ENCODE measurements at places on chromosomes 2 and 18. TPM values are rescaled to one million over a fixed set of nuclear protein-coding genes. Genes with fewer than 3 reads are reported as not detected.

DNA sequence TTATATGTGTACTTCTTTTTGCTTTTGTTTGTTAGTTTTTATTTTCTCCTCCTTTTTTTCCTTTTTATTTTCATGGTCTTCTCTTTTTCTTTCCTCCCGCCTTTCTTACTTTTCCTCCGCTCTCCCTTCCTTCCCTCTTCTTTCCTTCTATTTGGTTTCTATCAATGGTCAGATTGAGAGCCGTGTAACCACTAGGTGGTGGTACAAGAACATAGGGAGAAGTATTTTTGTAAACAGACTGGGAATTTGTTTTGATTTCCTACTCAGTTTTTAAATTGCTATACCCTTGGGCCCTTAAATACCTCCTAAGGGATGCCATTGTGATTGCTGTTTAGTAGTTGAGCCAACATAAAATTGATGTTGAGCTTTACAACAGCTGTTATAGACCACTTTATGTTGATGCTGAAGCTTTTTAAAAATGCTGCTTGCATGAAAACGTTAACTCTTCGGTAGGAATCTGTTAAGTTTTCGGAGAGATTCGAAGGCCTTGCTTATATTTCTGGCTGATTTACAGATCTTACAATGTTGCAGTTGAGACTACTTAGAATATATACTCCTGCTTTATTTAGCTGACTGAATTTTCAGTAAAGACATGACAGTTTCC is 124.2 kb downstream of the UBE2E3 start:
- no peak for DNase-seq

GRCh38 chr18:52001106-52001505 is 338.9 kb upstream of the DCC start:
- no peak for DNase-seq

Gene CYBRD1
- total RNA-seq, result 1.8 TPM

DNA sequence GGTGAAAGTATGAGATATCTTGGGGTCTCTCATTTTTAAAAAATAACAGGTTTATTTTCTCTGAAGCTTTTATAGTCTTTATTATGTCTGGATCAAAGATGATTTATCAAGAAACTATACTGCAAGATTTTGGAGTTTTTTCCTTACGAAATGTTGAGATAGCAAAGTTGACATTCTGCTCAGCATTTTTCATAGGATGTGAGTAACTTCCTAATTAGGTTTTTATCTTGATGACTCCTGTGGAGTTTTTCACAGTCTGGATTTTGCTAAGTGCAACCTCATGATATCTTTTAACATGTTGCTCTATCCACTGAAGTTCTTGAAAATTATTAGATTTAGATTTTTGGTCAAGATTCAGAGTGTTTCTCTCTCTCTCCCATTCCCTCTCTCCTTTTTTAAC is 17.8 kb downstream of the TCF7L1 start:
- no peak for DNase-seq

DNA sequence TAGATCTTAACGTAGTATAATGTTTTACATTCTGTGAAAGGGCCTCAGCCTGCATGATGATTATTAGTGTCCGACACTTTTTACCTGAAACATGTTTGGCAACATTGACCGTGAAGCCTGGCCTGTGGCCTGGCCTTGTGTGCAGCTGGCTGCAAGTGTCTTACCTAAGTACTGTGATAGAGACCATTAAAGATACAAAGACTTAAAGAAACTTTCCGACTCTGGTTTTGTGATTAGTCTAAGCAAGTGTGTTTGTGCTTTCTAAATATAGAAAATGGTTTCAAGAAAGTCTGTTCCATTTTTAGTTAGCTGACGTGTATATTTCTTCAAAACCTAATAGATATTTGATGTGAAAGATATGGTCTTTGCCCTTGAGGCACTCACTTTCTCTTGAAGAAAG is 601.8 kb downstream of the LRP1B start:
- DNase-seq, result no peak

Gene MYCN
- total RNA-seq, result 1.5 TPM

DNA sequence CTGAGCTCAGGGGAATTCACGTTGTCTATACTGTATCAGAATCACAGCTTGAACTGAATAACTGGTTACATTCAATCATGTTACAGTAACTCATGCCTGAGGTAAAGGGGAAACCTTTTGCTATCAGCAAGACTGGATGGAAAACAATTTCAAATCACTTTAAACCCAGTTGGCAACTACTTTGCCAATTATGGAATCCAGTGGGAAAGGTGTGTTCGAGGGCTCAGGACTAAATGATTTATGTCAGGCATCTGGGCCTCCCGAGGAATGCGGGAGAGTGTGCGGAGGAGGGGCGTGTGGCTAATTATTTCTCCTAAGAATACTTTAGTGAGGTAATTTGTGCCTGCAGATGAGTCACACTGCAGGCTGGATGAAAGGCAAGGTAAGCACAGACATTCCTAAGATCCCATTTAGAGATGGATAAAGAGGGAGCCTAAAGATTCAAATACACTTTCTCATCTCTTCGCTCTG is 100.1 kb downstream of the HRH4 start:
- no peak for DNase-seq

DNA sequence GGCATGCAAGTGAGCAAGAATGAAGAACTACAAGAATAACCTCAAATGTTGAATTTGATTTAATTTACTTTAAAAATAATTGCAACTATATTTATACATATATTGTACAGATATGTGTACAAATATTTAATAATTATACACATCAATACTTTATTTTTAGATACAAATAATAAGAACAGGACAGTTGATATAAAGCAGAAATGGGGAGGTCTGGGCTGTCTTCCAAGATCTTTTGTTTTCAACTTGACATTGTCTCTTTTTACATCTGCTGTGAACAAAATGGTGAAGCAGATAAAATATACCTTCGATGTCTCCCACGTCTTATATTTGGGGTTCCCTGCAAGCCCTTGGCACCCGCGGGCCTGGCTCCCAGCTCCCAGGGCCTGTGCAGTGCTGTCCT is 231.3 kb upstream of the RBBP8 start:
- no peak for DNase-seq

DNA sequence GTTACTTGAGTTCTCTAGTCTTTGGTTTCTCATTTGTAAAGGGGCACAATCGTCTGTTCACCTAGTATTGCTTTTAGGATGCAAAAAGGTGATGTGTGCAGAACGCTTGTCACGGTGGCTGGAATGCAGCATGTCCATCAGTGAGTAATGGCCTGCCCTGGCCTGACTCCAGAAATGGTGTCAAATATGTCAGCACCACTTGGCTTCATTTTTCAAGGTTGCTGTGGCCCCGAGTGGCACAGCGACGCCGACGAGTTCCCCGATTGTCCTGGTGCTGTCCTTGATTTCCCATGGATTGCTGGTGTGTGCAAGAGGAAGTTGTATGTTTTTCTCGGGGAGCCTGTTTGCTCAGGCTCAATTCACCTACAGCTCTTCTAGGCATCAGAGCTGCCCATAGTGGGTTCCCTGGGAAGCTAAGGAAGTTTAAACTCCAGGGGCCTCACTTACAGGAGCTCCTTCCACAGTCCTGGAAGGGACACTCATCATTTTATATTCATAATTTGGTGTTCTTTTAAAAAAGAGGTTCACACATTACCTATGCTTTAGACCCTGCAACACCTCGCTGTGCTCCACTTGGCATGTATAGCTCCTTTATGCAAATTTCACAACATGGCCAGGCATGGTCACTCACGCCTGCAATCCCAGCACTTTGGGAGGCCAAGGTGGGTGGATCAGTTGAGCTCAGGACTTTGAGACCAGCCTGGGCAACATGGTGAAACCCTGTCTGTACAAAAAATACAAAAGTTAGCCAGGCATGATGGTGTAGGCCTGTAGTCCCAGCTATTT is 25.6 kb upstream of the ZNF407 start:
- no peak for DNase-seq

- no peak for DNase-seq
These were observed 70.6 kb downstream of the GDF7 start for GRCh38 chr2:20737505-20737904.

- peak; percentile 7 for DNase-seq
These were observed 480 bp downstream of the DSEL start for GRCh38 chr18:67515942-67516538.

DNA sequence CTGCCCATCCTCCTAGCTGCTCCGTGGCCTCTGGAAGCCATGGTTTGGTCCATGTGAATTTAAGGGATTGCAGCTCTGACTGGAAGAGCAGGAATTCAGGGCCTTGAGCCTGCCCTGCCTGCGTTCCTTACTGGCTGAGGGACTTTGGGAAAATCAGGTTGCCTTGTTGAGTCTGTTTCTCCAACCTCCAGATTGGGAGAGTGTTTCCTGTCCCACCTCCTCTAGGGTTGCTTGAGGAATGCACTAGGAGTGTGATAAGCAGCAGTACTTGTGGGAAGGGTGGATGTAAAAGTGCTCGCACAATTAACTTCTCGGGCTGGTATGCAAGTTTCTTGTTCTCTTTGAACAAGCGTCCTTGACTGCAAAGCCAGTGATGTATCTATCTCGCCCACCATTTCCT is 84.4 kb upstream of the YWHAQ start:
- DNase-seq, result no peak

DNA sequence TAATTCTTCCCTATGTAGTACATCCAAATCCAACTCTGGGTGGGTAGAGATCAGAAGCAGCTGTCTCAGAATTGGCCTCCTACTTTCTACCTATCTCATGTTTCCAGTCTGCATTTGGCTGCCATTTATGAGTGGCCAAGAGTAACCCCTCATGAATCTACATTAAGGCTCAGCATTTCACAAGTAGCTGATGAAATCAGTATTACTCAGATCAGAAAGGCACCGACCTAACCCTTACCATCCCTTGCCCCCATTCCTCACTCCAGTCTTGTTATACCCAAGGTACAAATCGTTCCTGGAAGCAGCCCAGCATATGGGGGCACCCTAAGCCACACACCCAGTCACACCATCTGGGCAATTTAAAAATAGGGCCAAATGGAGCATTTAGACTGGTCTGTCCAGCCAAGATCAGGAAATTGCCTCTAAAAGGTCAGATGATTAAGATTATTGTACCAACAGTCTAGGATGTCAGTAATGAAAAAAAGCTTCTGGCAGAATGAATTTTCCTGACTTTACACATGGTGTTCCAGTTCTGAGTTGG is 37.1 kb downstream of the CD28 start:
- no peak for DNase-seq

DNA sequence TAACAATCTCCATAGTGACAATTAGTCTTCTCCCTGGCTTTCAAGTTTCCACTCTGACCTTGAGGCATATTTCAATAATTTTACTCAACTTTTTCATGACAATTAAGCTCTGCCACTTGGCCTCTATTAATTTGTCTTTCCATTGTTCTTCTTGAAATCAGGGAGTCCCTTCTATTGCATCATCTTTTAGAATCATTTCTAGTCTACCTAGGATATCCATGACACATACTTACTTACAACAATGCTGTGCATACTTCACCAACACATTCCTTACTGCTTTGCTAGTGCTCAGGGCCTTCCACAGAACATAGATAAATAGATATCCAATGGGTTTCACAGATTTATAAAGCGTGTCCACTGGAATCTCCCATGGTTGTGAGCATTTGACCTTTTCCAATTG is 331.5 kb upstream of the LRP1B start:
- no peak for DNase-seq

DNA sequence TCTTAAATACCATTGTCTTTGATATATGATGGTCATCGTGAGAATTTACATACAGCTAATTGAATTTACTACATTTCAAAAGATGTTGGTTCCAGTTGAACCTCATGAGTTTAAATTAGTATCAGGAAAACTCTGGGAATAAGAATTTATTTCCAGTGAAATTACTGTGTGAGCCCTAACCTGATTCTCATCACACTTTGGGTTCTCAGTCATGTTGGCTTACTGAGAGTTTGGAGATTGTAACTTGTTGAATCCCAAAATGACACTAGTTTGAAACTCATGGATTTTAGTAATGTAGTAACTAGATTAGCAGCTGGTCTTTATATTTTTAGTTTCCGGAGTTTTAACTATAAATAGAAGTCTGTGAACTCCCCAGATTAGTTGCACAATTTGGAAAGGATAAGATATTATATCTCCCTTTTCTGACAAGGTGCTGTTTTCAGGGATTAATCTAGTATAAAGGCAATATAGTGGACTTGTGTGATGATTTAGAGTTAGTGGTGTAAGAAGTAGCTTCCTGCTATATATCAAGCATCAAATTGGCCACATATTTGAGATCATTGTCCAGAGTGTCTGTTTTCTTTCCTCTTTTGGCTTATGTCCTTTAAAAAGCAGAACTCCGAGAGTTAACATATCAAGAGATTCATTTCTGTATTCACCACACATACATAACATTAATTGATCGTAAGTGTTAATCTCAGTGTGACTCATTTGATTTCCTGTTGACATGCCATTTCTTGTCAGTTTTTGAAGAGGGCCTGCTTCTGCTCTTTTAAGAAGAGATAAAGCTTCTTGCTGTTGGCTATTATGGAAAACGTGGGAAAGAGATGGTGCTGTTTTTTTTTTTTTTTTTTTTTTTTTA is 15.7 kb downstream of the NDUFV2 start:
- no peak for DNase-seq

Gene NTSR2
- total RNA-seq, result not detected

DNA sequence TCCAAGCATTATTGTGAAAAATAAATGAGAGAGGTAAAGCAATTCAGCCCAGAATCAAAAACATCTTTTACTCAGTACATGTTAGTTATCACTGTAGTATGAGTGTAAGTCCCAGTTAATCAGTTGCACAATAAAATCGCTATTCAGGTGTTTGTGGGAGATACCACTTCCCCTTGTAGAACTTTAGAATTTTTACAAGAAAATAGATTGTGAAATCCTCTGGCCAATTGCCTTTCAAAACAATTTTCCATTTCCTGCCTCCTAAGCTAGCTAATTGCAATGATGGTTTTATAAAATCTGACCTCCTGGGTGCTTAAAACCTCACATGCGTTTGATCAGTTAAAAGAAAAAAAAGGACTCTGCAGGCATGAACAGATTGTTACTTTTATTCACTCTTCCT is 332.5 kb downstream of the PID1 start:
- no peak for DNase-seq

DNA sequence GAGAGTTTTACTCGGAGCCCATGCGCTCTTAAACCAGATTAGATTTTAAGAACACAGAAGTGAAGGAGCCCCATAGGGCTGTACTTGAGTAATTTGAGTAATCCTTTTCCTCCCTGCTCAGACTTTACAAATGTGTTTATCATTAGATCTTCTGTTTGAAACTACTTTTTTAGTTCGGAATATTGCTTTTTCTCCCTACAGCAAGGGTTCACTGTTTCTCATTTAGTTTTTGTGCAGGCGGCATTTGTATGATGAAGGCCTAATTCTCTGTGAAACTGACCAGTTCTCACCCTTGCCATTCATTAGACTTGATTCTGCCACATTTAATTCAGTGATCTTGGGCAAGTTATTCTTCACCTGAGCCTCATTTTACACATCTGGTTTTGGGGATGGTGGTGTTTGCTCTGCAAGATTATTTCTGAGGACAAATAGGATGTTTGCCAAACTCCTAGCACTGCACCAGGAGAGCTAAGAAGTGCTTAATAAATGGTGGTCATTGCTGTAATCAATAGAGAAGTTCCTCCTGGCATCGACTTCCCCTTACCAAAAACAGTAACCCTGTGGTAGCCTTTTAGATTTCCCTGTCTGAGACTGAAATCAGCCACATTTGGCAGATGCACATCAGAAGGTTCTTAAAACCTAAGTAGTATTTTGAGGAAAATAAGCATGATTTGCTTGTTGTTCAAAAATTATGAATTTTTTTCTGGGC is 2.2 kb downstream of the B3GNT2 start:
- no peak for DNase-seq

Gene HOXD11
- total RNA-seq, result not detected

Gene PRSS56
- total RNA-seq, result not detected

Gene SERPINB7
- total RNA-seq, result not detected
